ENCODE measurements at places on chromosomes 2 and 18.

DNA sequence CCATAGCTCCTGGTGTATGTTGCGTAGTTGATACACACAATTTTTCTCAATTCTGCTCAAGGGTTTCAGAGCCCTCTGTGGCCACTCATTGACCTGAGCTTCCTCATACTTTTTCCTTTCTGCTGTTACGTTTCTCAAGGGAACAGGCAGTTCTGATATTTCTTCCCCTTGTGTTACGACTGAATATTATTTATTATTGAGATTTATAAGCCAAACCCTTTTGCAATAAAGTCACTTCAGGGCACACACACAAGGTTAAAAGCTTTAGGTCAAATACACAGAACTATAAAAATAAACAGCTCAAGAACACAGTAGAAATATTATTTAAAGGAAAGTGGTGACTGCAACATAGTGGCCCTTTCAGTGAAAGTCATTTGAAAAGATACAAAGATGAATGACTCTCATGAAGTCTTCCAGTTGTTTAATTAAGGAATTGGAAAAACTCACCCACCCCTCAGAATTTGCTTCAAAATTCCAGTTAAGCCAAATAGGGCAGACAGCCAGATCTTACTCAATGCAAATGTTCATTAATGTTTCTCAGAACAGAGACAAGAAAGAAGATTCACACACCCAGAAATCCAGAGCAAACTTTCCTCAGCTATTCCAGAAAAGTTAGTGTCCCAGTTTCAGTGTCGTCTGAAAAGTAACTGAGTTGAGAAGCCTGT is 179.7 kb downstream of the TRIB2 start:
- DNase-seq = no peak

DNA sequence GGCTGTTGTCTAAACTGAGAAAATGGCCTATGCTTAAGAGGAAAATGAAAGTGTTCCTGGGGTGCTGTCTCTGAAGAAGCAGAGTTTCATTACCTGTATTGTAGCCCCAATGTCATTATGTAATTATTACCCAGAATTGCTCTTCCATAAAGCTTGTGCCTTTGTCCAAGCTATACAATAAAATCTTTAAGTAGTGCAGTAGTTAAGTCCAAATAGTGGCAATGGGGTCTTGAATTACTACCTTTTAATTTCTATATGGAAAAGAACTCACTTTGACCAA is 13.8 kb upstream of the ALLC start:
- no peak for DNase-seq

DNA sequence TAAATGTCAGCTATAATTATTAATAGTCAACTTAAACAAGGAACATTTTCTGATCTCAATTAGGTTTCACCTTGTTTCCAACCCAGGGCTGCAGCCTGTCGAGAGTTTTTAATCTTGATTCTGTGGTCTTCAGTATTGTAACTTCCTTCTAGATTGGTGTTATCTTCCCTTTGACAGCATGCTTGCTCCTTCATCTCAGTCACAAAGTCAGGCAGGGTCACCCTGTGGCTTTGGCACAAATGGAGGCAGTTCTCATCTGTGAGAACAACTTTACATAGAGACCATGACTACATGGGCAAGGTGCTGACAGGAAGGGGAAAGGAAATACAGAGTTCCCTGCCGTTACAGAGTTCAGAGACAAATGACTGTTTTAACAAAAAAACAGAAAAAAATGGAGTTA is 50.5 kb downstream of the HNRNPLL start:
- DNase-seq = no peak

DNA sequence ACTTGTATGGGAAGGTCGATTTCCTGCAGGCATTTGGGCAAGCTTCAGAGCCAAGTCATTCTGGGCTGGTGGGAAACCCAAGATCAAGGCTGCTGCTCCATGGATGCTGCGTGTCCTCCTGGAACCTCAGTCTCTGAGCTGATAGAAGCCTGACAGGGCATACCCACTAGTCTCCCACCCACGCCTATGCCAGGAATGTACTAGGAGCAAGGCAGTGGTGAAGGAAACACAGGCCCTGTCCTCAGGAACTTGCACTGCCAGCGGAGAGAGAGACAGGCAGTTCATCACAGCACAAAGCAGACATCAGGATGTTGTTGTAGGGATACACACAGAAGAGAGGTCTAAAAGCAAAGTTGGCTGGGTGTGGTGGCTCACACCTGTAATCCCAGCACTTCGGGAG is 84.2 kb downstream of the PLB1 start:
- DNase-seq = no peak

- DNase-seq = no peak
Observed at GRCh38 chr18:62651276-62652056, 63.9 kb upstream of the PHLPP1 start.

DNA sequence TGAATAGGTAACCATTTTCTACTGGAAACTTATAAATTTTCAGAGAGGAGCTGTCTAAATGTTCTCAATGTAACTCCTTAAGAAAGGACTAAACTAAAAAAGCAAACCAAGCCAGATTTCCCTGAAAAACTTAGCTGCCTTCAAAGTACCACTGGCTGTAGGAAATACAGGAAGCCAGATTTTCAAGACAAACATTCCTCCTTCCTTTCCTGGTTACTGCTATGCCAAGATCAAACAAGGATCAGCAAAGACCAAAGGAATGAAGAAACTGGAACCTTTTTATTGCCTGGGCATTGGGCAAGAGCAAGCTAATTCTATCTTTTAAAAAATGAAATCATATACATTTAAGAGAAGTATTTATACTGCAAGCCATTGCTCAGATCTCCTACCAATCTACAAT is 212.7 kb downstream of the DYM start:
- DNase-seq = no peak

DNA sequence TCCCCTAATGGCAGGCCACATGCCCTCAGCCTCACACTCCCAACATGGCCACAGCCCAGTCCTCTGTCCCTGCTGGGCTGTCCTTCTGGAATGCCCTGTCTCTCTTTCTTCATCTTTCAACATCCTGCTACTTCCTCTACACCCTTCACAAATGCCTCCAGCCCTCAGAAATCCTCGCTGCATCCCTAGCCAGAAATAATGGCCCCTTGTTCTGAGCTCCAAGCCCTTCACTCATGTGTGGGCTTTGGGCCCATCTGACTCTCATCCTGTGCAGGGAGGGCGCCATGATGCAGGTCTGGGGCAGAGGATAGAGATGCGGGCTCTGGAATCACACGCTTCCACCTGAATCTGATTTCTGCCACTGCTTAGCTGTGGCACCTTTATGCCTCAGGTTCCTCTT is 181.9 kb downstream of the TNS1 start:
- no peak for DNase-seq

- no peak for DNase-seq
Observed at GRCh38 chr18:65606551-65607130, 144.2 kb upstream of the CDH7 start.

Data from Calu3 (cell line).